Hepatic stellate cell (primary cell): ENCODE measurements at places on chromosomes 5 and 9.
A peak's percentile ranks its signal among the peaks of the same experiment; 100 is the strongest.

DNA sequence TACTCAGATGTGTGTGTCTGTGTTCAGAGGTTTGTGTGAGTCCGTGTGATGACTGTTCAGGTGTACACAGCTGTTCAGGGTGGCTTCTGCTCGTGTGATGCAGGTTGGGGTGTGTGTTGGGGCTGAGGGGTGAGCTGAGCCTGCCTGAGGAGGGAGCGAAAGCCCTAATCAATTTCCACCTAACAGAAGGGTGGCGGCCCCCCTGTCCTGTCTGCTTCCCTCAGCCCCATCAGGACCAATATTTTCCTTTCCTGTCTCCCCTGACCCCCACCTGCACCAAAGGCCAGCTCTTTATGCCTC, 30.2 kb downstream of the LHX2 start:
- DNase-seq = no peak

DNA sequence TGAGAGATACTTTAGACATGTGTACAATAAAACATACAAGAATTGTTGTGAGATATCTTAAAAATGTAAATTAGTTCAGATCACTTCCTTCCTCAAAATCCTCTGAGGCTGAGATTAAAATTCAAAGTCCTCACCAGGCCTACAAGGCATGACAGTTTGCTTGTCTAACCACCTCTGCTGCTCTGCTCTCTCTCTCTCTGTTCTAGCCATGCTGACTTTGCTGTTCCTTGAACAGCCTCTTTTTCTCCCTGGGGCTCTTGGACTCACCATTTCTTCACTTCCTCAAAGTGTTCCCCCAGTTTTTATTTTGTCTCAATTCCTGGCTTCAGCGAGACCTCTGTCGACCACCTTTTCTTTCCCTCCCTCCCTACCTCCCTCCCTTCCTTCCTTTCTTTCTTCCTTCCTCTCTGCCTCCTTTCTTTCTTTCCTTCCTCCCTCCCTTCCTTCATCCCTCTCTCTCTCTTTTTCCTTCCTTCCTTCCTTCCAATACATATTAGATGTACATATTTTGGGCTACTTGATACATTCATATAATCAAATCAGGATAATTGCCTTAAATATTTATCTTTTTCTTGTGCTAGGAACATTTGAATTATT, 27.0 kb downstream of the CATSPER3 start:
- no peak for DNase-seq

GRCh38 chr5:150001660-150002486, 1.3 kb downstream of the HMGXB3 start:
- DNase-seq = peak; percentile 76

GRCh38 chr5:103111468-103111867, 8.5 kb downstream of the GIN1 start:
- DNase-seq = no peak

DNA sequence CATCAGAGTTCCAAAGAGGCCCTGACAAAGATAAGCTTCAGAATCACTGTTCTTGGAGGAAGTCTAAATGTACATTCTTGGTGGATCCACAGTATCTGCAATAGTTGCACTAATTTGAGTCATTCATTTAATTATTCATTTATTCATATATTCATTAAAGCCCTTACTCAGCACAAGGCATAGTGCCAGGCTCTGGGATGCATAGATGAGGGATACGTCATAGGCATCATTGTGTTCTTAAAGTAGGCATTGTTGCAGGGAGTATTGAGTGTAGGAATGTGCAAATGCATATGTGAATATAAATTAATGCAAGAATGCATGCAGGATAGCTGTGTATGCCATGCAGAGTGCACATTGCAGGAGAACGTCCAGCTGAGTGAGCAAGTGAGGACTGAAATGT, 100.7 kb downstream of the DRD1 start:
- no peak for DNase-seq

- no peak for DNase-seq
Observed at GRCh38 chr5:141598391-141599345, 20.1 kb downstream of the DIAPH1 start.

DNA sequence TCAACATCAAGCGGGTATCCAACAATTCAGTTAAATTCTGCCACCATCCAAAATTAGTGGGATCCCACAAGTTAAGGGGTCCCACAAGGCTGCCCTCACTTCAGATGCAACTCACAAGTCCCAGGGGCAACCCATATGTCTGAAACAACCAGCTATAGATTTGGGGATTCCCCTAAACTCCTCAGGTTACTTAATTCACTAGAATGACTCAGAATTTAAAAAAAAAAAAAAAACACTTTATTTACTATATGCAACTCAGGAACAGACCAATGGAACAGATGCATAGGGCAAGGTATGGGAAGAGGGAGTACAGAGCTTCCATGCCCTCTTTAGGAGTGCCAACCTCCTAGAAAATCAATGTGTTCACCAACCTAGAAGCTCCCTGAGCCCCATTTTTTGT, 15.1 kb downstream of the AUH start:
- no peak for DNase-seq
